ENCODE measurements at places on chromosomes 3 and 15.
A peak's percentile ranks its signal among the peaks of the same experiment; 100 is the strongest.

- DNase-seq, result no peak
Observed at GRCh38 chr3:186760141-186760833, 23.1 kb upstream of the EIF4A2 start.

- no peak for DNase-seq
Observed at GRCh38 chr3:175484666-175485065, 625.5 kb downstream of the NAALADL2 start.

GRCh38 chr3:11803977-11804892 is 42.5 kb downstream of the TAMM41 start:
- DNase-seq, result peak; percentile 41

GRCh38 chr3:128740621-128741020 is 14.6 kb downstream of the RAB7A start:
- DNase-seq, result no peak

GRCh38 chr3:54243056-54243931 is 120.9 kb downstream of the CACNA2D3 start:
- DNase-seq, result no peak

DNA sequence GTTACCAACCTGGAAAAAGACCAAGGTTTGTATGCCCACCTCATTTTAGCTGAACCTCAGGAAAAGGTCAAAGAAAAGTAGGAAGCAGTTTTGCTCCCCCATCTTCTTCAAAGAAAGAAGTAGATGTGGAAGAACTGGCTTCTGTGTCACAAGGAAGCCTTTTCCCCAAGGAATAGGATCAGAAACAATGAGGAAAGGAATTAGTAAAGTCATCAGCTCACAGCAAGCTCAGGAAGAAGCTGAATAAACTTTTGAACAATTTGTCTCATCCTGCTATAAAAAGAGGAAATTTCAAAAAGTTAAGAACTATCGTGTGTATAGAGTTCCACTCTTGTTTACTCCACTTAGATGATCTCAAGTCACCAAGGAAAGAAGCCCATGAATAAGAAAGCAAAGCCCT is 174.2 kb downstream of the PDE8A start:
- no peak for DNase-seq

- DNase-seq, result no peak
Observed at GRCh38 chr3:141305436-141305835, 62.9 kb upstream of the ZBTB38 start.

- DNase-seq, result no peak
Observed at GRCh38 chr15:39887832-39888231, 32.2 kb downstream of the GPR176 start.

- no peak for DNase-seq
Observed at GRCh38 chr15:80925597-80926059, 64.0 kb downstream of the MESD start.

DNA sequence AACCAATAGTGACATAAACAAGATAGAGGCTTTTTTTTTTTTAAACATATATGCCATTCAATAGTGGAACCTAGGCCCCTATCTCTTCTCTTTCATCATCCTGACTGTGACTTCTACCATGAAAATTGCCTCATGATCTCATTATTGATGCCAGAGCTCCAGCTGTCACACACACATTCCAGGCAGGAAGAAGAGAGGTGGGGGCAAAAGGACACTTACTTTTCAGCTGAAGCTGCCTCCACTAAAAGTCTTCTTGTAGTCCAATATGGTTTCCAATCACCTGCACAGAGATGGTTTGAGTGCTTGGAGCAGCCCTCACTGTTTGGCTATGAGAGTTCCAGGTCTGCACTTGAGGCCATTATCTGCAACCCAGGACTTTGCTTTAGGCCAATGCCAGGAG is 45.0 kb downstream of the CLEC3B start:
- no peak for DNase-seq

DNA sequence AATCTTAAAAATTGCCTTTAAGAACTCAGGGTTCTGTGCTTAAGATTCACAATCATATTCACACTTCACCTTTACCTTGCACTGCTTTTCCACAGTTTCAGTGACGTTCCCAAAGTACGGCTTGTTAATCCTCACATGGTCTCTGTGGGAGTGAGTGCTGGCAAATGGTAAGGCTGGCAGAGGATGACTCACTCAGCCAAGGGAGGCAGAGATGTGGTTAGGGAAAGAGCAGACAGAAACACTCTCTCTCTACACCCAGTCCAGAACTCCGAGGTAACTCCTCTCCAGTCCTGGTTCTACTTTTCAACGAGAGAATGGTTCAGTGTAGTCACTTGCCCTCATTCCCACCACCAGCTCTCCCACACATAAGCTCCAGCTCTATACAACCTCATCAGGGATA is 33.1 kb downstream of the RASGRP1 start:
- DNase-seq, result no peak

DNA sequence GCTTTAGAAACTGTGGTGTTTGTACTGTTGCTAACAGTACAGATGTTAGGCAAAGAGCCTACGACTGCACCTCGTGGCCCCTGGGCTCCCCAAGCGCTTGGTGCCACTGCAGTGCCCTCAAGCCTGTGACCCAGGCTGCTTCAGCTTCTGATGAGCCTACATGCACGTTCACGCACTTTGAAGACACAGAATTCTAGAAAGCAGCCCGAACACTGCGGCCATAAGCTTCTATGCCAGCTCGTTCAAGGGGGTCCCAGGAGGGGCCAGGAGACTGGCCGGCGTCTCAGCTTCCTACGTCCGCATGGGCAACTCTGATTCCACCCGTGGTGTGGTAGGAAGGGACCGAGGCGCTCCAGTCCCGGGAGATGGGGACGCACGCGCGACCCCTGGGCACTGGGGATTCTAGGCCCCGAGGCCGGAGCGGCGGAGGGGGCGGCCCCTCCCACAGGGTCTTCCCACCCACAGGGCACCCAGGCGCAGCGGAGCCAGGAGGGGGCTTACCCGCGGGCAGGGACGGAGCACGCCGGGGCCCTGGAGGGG is 653 bp downstream of the MYO5C start:
- DNase-seq, result no peak

DNA sequence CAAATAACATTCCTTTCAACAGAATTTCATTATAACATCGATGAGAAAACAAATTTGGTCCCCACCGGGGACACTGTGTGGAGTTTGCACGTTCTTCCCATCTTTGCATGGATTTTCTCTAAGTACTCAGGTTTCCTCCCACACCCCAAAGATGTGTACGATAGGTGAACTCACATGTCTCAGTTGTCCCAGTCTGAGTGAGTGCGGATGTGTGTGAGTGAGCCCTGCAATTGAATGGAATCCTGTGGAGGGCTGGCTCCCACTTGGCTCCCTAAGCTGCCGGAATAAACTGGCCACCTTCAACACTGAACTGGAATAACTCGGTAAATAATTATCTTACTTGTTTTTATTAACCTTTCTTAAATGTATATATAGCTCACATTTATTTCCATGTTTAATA is 77.0 kb downstream of the TRANK1 start:
- DNase-seq, result no peak

DNA sequence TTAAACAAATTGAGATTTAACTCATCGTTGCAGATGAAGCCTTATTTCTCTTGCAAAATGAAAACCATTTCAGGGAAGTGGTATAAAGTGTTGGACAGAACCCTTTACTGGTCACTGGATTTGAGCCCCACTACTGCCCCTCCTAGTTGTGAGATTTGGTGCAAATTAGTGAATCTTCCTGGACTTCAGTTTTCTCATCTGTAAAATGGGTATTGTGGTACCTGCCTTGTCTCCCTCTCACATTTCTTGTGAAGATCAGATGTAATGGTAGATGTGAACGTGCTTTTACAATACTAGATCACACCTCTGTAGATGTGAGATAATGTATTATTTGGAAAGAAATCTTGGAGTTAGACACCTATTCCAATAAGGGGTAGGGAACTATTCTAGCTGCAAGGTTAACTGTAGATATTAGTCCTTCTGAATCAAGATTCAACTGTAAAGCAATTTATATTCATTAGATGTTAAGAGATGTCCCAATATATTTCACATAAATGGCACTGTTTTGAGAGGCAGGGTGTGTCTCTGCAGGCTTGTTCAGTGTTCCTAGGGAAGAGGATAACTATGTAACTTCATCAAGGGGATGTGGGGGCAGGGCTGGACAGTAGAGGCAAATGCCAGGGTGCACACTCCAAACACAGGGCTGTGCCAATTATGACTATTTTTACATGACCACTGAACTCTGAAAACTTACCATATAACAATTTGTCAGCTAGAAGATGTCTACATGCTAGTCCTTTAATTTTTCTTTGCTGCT is 112.4 kb upstream of the PFN2 start:
- DNase-seq, result no peak

DNA sequence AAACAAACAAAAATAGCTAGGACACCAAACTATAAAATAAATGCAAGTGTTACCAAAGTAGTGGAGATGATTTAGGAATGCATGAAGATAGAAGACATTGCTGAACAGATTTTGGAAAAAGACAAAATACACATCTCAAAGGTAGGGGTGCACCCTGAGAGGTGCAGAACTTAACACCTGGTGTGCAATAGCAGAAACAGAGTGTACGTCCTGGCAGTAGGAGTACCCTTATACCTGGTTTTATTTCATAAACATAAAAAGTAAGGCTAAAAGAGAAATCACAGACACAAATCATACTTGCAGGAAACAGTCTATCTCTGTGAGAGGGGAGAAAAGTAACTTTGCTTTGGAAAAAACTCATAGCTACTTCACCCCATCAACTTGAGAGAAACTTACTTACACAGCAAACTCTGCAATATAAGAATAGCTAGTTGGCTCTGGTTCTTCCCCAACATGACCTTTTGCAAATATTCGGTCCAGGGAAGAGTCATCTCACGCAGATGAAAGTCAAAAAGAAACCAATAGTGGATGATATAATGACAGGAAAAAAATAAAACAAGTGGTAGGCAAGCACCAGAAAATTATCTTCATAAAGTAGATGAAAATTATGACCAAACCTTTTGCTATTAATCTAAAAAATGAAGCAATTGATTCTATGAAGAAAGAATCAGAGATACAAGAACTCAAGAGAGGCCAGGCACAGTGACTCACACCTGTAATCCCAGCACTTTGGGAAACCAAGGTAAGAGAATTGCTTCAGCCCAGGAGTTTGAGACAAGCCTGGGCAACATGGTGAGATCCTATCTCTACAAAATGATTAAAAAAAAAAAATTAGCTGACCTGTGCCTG is 108.9 kb upstream of the BNIP2 start:
- DNase-seq, result no peak

GRCh38 chr3:50167841-50168209 is 12.7 kb downstream of the SEMA3F start:
- no peak for DNase-seq

GRCh38 chr15:39273717-39274411 is 307.0 kb upstream of the THBS1 start:
- DNase-seq, result no peak

DNA sequence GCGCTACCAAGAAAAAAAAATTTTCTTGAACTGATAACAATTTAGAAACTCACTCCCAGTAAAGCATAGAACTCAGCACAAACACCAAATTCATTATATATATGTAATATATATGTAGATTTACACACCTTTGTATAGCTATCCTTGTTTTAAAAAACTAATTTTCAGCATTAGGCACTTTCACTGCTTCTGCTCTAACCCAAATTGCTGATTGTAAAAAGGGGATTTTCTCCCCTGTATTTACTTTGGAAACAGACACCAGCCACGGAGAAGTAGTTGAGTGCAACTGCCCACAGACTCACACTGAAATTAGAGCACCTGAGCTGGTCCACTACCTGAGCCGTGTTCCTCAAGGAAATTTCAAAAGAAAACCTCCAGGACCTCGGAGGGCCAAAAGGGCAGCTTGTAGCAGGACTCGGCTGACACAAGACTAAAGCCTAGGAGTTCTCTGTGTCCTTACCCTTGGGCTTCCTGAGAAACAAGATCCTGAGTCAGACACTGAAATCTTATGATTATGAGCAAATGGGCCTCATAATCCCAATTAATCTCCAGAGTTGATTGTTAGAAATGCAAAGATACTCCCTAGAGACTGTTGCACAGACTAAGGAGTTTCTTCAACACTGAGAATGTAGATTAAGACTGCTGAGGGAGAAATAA is 106.0 kb downstream of the TNIK start:
- DNase-seq, result no peak

GRCh38 chr3:52291508-52292181 is 4.0 kb downstream of the GLYCTK start:
- DNase-seq, result no peak

- no peak for DNase-seq
Observed at GRCh38 chr3:58580826-58581327, 3.7 kb upstream of the FAM107A start.

GRCh38 chr3:184868477-184868876 is 56.5 kb downstream of the VPS8 start:
- no peak for DNase-seq

GRCh38 chr15:96087180-96087884 is 243.2 kb upstream of the NR2F2 start:
- DNase-seq, result no peak

DNA sequence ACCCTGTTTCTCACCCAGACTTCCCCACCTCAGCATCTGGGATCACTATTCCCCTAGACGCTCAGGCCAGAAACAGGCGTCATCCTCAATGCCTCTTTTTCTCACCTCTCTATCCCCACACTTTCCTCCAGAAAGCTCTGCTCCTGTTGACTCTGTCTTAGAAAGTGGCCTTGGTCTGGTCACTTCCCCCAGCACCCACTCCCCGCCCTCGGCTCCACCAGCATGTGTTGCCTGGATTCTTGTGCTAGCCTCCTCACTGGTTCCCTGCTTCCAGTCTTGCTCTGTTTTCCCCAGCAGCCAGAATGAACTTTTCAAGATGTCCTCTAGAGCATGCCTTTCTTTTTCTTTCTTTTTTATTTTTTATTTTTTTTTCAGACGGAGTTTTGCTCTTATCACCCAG is 39.7 kb upstream of the ESYT3 start:
- no peak for DNase-seq

GRCh38 chr3:188827103-188827502 is 344.7 kb upstream of the TPRG1 start:
- no peak for DNase-seq

GRCh38 chr3:47583320-47584075 is 4.8 kb upstream of the CSPG5 start:
- DNase-seq, result no peak

- DNase-seq, result no peak
Observed at GRCh38 chr3:55818485-55818884, 331.4 kb upstream of the WNT5A start.

DNA sequence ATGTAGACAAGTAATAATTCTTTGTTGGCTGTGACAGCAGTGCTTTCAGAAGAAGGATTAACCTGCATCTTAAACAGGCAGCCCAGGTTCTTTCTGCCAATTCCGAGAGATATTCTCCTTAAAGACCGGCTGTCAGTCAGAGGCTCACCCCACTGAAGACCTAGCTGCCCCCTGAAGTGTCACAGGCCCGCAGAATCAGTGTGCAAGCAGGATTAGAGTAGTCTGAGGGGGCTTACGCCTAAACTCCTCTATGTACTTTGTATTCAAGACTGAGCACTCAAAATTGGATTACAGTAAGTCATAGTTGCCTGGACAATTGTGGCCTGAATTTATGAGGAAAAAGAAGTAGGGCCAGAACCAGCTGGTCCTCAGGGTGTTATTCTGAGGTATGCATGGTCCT is 342.9 kb downstream of the CLSTN2 start:
- no peak for DNase-seq

DNA sequence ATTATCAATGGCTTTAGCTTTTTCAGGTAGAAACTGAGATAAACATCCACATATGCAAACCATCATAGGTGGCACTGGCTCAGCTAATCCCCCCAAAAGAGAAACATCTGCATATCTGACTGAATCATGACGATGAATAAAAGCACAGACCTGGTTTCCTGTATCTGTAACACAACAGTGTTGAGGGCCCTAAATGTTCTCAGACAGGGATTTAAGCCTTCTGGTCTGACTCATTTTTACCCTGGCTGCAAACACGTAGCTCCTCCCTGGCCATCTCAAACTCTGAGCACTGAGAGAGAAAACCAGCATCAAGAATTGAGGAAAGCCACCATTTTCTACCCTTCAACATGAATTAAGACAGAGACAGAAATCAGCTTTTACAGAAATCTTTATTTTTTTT is 35.2 kb downstream of the GLB1 start:
- peak; percentile 45 for DNase-seq
